ENCODE measurements at places on chromosomes 16 and 17. TPM values are rescaled to one million over a fixed set of nuclear protein-coding genes. Genes with fewer than 3 reads are reported as not detected.

Gene KCTD19
- total RNA-seq = 0.16 TPM

Gene TMEM219
- total RNA-seq = 80.0 TPM

Gene DNAJA2
- 89.6 TPM for total RNA-seq

Gene TNS4
- not detected for total RNA-seq

Gene CASKIN1
- not detected for total RNA-seq

Gene TEKT5
- not detected for total RNA-seq

Gene TCAP
- total RNA-seq = 0.49 TPM

Gene CLEC3A
- total RNA-seq = not detected

Gene ALOX12B
- total RNA-seq = not detected

Gene PRAC1
- total RNA-seq = not detected

Gene FAM20A
- not detected for total RNA-seq

Gene KRTAP9-2
- not detected for total RNA-seq

Gene ZNF174
- 4.8 TPM for total RNA-seq

Gene KIFC3
- 37.9 TPM for total RNA-seq

Gene DUSP14
- total RNA-seq = 35.7 TPM

Gene CBFA2T3
- total RNA-seq = 0.06 TPM

Gene SPATA32
- not detected for total RNA-seq

Gene LGALS3BP
- total RNA-seq = 10.8 TPM

Gene CMTM2
- not detected for total RNA-seq

Gene KRTAP4-1
- total RNA-seq = not detected

Gene GAN
- 12.2 TPM for total RNA-seq

Gene SDR42E1
- total RNA-seq = 4.4 TPM

Gene CCT6B
- 0.16 TPM for total RNA-seq

Gene KRTAP4-8
- total RNA-seq = not detected

Gene PSMC3IP
- 3.6 TPM for total RNA-seq

Gene CLEC19A
- not detected for total RNA-seq

Gene RAB11FIP4
- total RNA-seq = 0.31 TPM

Gene TP53
- total RNA-seq = 64.8 TPM

Gene RNF222
- total RNA-seq = not detected

Gene GNAO1
- not detected for total RNA-seq

Gene C16orf54
- total RNA-seq = not detected

Gene GGT6
- under 0.01 TPM for total RNA-seq

Gene IFI35
- total RNA-seq = 21.9 TPM

Gene PDE6G
- total RNA-seq = 3.5 TPM

Measured in bladder microvascular endothelial cell (primary cell).